ENCODE measurements at places on chromosomes 5 and 9.

DNA sequence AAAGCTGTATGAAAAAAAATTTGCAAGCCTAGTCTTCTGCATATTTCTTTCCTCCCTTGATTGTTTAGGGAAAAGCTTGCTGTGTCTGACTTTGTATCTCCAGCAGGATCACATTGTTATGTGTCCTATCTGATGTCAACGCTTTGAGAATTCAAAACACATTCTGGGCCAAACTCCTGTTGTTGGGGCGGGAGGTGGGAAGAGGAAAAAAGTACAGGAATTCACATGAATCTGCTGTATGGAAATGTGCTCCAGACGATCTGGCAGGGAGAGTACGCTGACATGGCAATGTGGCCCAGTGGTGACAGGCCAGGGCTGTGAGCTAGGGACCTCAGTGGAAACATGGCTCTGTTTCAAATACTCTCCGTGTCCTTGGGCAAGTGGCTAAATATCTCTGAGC lies 87.4 kb upstream of the GNA14 start:
- no peak for DNase-seq

DNA sequence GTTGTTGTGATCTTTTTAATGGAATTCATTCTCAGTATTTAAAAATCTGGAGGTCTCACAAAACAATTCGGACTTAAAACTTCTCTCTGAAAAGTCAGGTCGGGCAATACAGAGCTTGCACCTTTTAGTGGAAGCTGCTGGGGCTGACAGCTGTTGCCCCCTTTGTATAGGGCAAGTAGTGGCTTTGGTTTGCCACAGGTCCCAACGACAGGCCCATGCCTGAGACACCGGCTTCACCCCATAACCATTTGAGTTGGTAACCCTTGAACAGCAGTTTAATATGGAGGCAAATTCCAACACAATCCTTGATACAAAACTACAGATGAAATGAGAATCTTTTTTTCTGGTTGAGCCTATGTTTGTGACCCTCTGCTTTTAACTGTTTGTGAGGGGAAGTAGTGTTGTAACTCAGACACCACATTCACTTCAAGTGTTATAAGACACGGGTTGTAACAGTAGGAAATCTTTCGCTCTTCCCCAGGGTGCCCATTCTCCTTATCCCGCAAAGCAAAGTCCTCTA lies 752 bp upstream of the GLRX start:
- no peak for DNase-seq

DNA sequence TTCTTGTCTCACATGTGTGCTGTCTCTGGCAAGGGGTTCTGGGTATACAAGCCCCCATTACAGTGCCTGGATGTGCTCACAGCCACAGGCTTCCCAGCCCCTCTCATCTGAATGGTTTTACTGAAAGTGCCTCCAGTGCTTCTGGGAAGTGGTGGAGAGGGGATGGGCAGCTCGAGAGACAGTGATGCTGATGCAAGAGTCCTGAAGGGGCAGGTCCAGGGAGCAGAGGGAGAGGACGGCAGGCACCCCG lies 93.5 kb downstream of the PHF2 start:
- no peak for DNase-seq

GRCh38 chr5:73783828-73784227 lies 157.8 kb downstream of the ARHGEF28 start:
- no peak for DNase-seq

All from cortex of kidney (tissue), 1 donor.